Thymus (tissue), 14 donors: ENCODE measurements at places on chromosomes 2 and 18. TPM values are rescaled to one million over a fixed set of nuclear protein-coding genes. Genes with fewer than 3 reads are reported as not detected.
A peak's percentile ranks its signal among the peaks of the same experiment; 100 is the strongest.

DNA sequence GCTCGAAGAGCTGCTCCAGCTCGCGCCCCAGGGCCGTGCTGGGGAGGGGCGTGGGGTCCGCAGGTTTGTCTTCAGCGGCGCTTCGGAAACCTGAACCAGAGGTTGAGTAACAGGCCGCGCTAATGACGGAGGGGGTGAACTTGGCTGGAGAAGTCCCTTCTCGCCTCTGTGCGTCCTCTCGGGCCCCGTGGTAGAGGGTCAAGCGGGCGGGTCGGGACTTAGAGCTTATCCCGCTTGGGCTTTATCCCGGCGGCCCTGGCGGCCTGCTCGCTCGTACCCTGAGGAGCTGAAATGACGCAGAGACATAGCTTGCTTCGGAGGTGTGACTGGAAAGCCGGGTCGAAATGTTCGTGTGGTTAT, 479 bp downstream of the RNMT start:
- no peak for DNase-seq
- H3K4me1 ChIP-seq: peaks cover 7% of the 10 kb centered on the region
- peaks cover 3% of the 10 kb centered on the region for H3K36me3 ChIP-seq
- H3K27me3 ChIP-seq: no peaks in the 10 kb centered on the region
- H3K4me3 ChIP-seq: peak overlapping the region; percentile 81
- peak overlapping the region; percentile 85 for H3K27ac ChIP-seq

Gene SCYGR4
- not detected for total RNA-seq

Gene IL36A
- 0.99 TPM for total RNA-seq

DNA sequence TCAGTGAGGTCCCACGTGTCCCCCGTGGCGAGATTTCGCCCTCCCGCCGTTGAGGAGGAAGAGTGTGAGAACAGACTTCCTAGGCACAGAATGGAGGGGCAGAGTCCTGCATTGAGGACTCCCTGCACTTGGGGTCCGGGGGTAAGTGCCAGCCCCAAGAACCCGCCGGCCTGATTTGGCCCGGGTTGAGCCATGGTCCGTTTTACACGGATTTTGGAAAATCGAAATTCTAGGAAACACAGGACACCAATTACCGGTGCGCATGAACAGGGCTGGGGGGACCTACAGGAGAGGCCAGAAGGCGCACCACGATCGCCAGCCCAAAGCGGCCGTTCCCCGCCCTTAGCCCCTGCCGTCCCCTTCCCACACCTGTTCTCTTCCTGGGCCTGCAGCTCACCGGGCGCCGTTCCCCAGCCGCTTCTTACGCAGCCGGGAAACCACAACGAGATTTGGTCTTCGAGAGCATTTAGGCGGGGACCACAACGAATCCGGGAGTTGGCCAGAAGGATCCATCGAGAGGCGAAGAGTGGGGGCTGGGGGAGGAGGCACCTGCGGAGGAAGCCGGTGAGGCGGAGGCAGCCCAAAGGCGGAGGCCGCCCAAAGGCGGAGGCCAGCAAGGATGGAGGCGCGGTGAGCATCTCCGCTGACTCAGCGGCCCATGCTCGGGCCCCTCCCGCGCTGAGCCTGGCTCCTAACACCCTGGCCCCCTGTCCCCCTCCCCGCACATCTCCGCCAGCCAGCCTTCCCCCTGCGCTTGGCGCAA, 464 bp upstream of the TLX2 start:
- peaks cover 76% of the 10 kb centered on the region for H3K27me3 ChIP-seq
- no peak overlapping the region for H3K4me3 ChIP-seq

DNA sequence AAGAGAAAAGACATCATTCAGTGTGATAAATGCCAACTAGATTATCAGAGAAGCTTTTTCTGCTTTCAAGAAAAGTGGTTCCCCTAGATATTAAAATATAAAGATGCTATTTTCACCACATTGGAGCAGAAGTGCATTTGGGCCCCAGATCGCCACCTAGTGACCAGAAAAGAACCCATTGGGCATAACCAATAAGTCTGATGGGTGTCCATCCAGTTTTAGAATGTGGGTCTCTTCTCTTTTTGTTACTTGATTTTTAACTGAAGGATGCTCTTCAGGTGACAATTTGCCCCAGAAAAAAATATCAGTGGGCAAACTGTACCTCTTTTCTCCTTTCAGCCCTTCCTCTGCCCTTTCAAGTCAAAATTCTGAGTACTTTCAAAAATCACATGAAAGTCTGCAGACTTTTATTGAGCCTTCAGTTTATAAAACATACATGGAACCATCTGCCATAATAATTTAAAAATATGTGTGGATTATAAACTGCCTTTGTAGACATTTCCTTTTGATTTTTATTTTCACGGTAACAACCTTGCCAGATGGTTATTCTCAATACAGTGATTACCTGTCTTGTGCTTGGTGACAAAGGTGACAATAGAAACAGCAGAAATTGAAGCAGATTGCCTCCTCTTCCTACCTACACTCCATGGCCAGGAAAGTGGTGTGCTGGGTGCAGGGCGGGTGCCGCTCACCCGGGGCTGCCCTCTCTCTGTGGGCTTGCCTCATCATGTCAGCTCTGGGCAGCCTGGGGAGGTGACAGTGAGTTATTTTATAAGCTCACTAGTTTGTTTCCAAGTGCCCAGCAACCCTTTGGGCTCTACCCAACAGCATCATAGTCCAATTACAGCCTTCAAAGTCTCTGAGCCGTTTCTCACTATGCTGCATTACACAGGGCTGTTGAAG, 124.5 kb downstream of the DCDC2C start:
- H3K27ac ChIP-seq: no peak overlapping the region
- no peak overlapping the region for H3K4me3 ChIP-seq
- DNase-seq: no peak

DNA sequence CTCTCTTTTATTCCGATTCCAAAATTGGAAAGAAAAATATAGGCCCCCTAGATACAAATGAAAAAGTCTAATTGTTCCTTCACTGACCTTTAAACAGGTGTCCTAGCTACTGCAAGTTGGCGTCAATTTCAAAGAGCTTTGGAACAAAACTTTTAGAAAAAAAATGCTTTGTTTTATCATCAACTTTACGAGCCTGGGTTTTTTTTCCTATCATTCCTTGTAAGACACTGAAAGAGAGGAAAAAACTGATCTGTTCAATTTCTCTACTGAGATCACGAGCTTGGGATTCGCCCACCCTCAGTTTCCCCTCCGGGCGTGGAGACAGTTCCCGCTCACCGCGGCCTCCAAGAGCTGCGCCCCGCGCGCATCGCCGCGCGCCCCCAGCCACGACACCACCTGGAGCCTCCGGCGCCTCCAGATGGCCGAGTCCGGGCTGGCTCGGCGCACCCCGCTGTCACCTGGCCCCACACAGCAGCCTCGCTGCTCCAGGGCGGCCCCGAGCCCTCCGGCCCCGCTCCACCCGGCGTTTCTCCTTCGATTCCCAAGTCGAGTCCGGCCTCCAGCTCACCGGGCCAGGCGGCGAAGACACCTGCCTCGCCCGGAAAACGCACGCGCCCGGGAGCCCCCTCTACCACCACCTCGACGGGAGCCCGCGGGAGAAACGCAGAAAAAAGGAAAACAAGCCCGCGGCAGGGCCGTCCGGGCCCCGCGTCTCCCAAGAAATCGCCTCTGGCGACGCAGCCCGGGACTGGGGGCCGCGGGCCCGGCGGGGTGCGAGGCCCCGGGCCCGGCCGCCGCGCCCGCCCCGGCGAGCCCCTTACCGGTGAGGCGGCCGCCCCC, 656 bp downstream of the TBC1D8 start:
- DNase-seq: peak; percentile 50
- H3K27me3 ChIP-seq: peaks cover 47% of the 10 kb centered on the region
- H3K4me3 ChIP-seq: peak overlapping the region; percentile 71
- H3K4me1 ChIP-seq: peaks cover 16% of the 10 kb centered on the region

Gene MATN3
- 0.05 TPM for total RNA-seq

Gene DUSP19
- 2.8 TPM for total RNA-seq

DNA sequence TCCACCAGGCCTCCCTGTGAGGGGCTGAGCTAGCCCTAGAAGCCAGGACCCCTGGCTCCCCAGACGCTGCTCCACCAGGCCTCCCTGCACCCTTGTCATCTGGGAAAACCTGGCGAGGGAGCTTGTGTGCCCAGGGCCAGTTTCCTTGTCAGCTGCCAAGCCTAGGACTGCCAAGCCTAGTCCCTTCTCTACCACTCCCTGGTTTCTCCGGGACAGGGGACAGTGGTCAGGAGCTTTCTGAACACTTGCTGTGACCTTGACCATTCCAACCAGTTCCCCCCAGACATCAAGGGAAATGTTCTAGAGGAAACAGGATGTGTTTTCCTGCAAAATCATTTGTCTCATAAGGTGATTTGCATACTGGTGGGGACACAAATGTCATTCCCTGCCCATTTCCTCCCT, 41.3 kb upstream of the MRPL33 start:
- H3K27ac ChIP-seq: no peak overlapping the region
- H3K27me3 ChIP-seq: no peaks in the 10 kb centered on the region
- H3K36me3 ChIP-seq: no peaks in the 10 kb centered on the region
- DNase-seq: no peak
- no peaks in the 10 kb centered on the region for H3K4me1 ChIP-seq
- H3K4me3 ChIP-seq: no peak overlapping the region

- no peaks in the 10 kb centered on the region for H3K36me3 ChIP-seq
- no peak overlapping the region for H3K27ac ChIP-seq
- no peak for DNase-seq
- no peaks in the 10 kb centered on the region for H3K27me3 ChIP-seq
- no peaks in the 10 kb centered on the region for H3K4me1 ChIP-seq
These were observed 236.5 kb upstream of the SPHKAP start for GRCh38 chr2:228417956-228418355.

DNA sequence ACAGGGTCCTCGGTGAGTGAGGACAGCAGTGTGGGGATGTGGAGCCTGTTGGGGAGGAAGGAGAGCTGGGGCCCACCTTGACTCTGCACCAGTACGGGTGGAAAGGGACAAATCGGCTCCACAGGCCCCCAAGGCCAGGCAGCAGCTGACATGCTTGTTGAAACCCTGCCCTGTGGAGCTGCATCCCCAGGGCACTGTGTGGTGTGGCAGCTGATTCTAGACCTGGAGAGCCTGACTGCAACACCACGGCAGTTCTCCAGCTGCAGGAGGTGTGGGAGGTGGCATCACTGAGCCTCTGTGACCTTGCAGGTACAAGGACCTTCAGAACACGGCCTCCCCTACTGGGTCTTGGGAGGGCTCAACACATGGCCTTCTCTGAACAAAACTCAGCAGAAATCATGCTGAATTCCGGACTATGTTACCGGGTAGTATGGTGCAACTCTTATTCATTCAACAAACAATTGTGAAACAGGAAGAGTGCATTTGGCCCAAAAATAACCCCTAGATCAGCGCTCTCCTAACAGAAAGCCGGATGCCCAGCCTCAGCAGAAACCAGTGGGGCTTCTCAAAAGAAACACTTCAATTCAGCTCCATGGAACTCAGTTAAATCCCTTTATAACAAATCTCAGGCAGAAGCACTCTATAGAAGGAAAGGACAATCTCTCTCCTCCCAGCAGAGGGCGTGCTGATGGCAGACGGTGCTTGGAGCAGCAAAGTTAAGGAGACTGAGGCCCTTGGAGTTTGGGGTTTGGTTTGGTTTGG, 104.4 kb upstream of the SALL3 start:
- H3K36me3 ChIP-seq: no peaks in the 10 kb centered on the region
- H3K4me1 ChIP-seq: no peaks in the 10 kb centered on the region
- H3K27me3 ChIP-seq: no peaks in the 10 kb centered on the region
- H3K27ac ChIP-seq: no peak overlapping the region
- no peak overlapping the region for H3K4me3 ChIP-seq

Gene TMEM37
- 0.52 TPM for total RNA-seq

DNA sequence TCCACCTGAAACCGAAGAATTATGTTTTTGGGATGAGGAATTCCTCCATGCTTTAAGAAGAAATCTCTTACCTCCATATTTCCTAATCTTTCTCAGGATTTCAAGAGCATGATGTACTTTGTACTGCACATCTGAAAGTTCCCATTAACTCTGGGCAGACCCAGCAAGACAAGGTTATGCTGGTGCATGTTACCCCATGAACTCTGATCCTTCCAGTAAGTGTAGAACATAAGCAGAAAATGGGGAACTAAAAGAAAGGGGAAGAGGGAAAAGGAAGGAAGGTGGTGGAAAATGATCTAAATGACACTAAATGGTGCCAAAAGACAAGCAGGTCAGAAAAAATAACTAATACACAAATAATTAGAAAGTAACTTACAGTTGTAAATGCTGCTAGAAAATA, 50.7 kb downstream of the STRN start:
- peaks cover 16% of the 10 kb centered on the region for H3K36me3 ChIP-seq
- no peaks in the 10 kb centered on the region for H3K27me3 ChIP-seq
- H3K4me1 ChIP-seq: no peaks in the 10 kb centered on the region
- DNase-seq: no peak

GRCh38 chr2:138009622-138010021, 45.3 kb downstream of the HNMT start:
- no peak overlapping the region for H3K4me3 ChIP-seq
- H3K27me3 ChIP-seq: no peaks in the 10 kb centered on the region
- DNase-seq: no peak

Gene EN1
- total RNA-seq: 0.05 TPM

DNA sequence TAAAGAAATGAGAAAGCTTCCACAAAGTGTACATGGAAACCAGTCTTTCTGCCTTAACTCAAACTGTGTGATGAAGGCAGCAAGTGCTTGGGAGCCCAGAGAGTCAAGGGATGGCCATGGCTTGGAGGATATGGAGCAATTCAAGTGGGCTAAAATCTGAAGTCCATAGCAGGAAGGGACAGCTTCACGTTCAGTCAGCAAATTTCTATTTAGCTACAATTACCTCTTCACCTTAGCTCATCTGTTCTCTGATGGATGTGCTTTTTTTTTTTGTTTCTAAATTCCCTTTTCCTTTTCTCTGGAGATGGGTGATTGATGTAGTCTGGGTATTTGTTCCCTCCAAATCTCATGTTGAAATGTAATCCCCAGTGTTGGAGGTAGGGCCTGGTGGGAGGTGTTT, 4.9 kb upstream of the IL1A start:
- H3K27ac ChIP-seq: no peak overlapping the region
- no peaks in the 10 kb centered on the region for H3K4me1 ChIP-seq
- DNase-seq: no peak
- no peaks in the 10 kb centered on the region for H3K27me3 ChIP-seq

DNA sequence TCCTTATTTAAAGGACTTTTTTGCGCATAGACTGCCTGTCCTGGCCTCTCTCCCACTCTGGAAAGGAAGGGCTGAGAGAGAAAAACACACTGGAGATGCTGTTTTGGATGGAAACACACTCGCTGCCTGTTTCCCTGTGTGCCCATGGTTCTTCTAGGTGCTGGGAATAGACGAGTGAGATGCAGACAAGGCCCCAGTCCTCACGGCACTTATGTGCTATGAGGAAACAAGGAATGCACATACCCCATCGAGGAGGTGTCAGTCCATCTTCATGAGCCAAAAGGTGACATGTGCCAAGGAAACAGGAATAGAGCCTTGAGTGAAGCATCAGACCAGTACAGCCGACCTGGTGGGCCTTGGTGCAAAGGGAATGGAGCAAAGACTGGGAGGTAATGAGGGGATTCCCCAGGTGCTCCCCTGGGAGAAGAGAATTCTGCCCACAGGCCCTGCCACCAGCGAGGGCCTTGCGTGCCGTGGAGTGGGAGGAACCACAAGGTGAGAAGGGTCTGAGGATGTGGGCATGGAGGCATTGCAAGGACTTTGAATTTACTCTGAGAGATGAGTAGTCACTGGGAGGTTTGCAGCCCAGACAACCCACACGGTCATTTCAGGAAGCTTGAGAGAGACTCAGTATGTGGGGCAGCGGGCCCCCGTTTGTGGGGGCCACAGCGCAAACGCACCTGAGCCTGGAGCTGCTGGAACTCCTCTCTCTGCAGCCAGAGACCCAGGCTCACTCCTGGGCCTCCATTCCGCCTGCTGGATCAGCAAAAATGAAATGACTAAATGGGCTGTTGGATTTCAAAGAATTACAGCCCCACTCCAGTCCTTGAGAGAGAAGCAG, 197.5 kb upstream of the COPS8 start:
- H3K27me3 ChIP-seq: no peaks in the 10 kb centered on the region
- no peak for DNase-seq
- no peaks in the 10 kb centered on the region for H3K4me1 ChIP-seq
- H3K4me3 ChIP-seq: no peak overlapping the region
- no peaks in the 10 kb centered on the region for H3K36me3 ChIP-seq
